Stimulated activated CD4-positive, alpha-beta T cell treated with anti-CD3 and anti-CD28 coated beads, Interleukin-2, amount 100 ng/mL, for 24 hours (primary cell): ENCODE measurements at places on chromosomes 2 and 18.

DNA sequence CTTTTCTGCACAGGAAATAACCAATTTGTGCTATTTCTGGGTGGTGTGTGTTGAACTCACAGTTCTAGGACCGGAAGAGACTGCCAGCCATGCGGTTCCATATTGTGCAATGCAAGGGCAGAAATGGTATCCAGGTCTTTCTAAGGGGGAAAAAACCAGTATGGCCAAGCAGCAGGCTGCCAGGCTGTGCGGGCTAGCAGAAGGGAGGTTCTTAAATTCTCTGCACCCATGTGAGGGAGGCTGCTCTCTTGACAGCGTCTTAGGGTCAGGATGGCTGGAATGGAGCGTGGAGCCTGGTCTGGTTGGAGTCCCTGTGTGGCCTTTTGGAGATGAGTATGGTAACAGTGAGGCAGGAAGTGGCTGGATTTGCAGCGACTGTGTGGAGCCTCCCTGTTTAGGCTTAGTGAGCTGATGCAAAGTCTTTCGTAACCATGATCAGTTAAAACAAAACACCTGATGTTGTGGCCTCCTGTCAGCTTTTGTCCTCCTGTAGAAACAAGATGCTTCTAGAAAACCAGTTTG, 52.6 kb downstream of the NCK2 start:
- no peak for DNase-seq

GRCh38 chr2:62733546-62733945, 28.0 kb downstream of the EHBP1 start:
- DNase-seq, result no peak

DNA sequence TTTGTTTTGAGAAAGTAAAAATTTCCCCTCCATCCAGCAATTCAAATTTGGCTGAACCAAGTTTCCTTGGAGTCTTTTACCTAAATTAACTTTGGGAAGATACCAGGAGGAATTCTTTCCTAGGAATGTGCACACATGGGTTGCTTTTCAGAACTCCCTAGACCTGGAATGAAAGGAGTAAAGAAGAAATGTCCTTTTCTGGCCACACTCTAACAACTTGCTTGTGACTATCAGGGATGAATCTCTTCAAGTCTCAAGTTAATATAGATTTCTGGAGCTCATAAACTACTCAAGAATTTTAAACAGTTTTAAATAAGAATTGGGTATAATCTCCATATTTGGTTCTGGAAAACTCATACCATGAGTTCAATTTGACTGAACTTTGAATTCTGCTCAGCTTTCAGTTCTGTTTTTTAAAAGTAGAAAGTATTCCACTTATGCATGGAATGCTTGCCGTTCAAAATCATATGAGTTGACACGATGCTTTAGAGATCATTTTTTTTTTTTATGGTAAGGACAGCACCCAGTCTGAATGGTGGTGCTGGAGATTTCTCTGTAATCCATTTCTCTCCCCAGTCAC, 7.7 kb downstream of the RASGRP3 start:
- no peak for DNase-seq

DNA sequence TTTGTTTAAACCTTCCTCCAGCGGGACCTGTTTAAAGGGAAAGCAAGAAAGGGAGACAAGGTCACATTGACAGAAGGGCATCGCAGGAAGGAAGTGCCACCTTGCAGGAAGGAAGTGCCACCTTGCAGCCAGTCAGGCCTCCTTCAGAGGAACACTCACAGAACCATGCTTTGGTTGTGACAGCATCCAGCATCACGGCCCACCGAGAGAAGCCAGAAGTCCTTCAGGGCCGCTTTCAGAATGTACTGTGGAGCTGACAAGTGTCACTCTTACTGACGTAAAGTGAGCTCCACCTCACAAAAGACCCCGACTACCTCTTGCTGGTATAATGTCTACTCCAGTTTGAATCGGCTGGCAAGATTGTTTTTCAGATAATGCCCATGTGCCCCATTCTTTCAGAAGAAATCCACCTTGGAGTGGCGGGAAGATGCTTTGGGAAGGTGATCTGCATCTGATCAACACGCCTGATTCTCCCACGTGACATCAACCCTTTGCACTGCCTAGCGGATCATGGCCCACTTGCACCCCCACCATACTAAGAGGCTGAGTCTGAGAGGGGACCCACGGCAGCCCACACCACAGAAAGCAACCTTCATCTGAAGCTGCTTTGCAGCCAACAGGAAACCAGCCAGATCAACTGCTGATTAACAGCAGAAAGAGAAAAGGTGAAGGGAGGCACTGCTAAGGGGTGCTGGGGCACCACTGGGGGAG, 99.8 kb downstream of the UXS1 start:
- DNase-seq, result peak; percentile 56

DNA sequence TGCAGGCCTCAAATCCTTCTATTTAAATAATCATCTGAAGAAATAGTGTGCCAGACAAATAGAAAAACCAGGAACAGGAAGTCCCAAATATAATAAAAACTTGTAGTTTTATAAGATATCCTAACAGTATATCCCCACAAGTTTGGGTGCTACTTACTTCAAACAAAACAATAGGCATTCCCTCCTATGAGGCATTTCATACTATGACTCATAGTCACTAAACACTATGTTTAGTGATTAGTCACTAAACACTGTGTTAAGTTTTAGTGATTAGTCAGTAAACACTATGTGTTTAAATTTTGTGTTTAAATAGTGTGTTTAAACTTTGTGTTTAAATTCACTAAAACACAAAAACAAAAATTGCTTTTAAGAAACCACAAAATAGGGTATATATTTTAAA, 407.0 kb upstream of the CDH19 start:
- no peak for DNase-seq

- DNase-seq, result no peak
These were observed 125.5 kb upstream of the EPC2 start for GRCh38 chr2:148519013-148519412.

- peak; percentile 49 for DNase-seq
These were observed 70.0 kb upstream of the PPP1CB start for GRCh38 chr2:28681606-28682005.

- peak; percentile 56 for DNase-seq
These were observed 57.3 kb upstream of the ALPP start for GRCh38 chr2:232321156-232321816.

GRCh38 chr2:57450170-57450569, 596.4 kb upstream of the VRK2 start:
- DNase-seq, result no peak

- no peak for DNase-seq
These were observed 186.4 kb downstream of the PIK3C3 start for GRCh38 chr18:42141439-42141838.

DNA sequence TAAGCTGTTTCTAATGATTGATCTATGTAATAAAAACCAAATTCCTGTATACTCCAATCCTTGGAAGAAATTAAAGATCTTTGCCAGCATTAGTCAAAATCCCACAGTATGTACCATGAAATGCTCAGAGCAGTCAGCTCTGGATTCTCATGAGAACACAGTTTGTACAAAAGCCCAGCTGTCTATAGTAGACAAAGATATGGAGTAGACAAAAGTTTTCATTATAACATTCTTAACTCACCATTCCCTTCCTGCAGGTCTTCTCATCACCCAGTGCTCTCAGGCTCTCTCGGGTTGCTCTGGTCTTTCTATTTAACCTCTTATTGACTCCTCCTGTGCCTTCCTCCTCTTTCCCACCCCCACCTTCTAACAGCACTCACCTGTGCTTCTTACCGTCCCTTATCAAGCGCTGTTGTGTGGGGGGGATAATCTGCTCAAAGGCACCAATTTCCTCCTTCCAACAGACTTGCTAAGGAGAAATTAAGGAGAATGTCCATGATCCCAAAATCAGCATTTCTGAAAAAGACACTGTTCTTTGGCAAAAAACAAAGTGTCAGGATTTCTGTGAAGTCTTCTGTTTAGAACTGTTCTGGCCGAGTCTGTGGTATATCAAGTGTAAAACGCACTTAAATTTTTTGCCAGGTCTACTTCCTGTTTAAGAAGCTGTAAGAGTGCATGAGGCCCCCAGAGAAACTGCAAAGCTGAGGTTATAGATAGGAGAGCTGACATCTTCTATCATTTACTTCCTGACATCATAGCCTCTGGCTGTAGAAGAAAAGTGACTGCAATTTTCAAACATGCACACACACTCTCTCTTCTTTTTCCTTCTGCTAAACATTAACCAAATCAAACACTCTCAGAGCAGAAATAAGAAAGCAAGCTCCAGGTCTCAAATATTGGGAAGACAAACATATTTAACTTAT, 144.1 kb downstream of the EVA1A start:
- DNase-seq, result no peak

DNA sequence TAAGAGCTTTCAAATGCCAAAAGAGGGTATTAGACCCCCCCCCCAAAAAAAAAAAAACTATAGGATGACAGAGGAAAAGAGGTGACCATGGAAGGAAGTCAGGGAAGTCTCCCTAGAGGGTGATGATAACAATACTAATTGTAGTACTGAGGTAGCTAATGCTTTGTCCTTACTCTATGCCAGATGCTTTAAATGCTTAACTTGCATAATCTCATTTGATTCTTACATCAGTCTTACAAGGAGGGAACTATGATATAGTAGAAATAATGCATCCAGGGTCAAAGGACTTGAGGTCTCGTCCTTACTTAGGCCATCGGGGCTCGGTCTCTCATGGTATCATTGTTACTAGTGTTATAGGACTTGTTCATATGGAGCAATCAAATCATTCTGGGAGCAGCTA, 9.1 kb downstream of the IDH1 start:
- DNase-seq, result no peak

DNA sequence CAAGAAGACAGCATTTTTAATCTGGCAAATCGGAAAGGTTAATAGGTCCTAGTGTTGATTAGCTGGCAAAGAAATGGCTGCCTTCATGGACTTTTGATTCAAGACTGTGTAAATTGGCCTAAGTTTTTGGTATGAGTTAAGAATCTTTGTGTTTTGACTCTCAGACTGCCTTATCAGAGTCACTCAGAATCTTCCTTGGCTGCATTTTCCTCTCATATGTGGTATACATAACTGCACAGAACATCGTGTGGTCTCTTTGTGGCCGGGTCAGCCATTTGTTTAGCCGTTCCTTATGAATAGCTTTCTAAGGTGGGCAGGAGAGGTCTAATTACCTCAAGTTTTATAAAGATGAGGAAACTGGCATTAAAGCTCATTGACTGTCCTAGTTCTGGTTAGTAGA, 30.1 kb downstream of the CAB39 start:
- DNase-seq, result no peak

GRCh38 chr2:121326628-121327027, 41.6 kb upstream of the TFCP2L1 start:
- DNase-seq, result no peak
